ENCODE measurements at places on chromosomes 6 and 20.

- DNase-seq, result no peak
Measured at GRCh38 chr6:156359912-156360311, 417.3 kb upstream of the ARID1B start.

GRCh38 chr20:34925981-34926380 lies 29.6 kb downstream of the GSS start:
- no peak for DNase-seq

GRCh38 chr6:119037941-119038623 lies 40.4 kb downstream of the FAM184A start:
- DNase-seq, result no peak

DNA sequence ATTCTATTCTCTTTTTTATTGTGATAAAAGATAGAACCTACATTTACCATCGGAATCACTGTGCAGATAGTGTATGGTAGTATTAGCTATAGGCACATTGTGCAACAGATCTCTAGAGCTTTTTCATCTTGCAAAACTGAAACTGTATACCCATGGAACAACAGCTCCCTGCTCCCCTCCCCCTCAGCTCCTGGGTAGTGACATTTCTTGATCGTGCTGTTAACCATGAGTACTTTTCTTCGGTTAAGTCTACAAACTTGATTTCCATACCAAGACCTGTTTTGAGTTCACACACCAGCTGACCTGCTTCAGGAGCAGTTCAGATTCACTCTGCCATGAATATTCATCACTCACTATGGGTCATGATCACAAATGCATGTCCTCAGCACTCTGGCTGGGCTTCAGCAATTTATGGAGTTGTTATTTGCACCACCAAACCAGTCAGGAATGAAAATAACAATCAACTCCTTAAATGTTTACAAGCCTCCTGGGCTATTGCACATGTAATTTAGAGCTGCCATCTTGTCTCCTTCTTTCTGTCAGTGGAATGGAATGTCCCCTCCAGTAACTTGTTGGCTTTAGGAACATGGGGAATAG lies 32.8 kb downstream of the PRDM1 start:
- DNase-seq, result no peak

DNA sequence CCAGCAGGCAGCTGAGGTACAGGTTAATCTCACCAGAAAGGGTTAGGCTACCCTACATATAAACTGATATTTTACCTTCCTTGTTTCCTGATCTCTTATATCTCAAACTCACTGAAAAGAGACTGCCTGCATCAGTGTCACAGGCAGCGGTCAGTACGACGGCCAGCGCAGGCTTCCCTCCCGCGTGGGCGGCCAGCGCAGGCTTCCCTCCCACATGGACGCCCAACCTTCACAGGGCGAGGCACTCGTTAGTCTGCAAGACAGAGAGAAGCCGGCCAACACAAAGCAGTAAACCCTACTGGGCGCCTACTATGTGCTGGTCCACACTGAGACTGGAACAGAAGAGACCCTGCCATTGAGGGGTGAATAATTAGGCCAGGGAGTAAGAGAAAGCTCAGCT lies 33.0 kb downstream of the TTI1 start:
- no peak for DNase-seq

DNA sequence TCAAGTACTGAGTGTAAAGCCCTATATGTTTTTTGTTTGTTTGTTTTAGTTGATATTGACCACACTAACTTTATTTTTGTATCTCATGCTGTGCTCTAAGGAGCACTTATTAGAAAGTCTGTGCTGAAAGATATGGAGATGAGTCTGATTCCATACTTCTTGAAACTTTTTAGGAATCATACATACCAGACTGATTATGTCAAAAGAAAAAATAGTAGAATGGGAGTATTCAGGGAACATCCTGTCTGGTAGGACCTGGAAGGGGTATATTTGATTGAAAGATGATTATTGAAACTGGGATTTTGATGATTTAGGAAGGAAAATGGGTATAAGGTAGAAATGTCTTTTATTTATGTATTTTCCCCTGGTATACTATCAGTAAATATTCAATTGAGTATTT lies 111.4 kb downstream of the QKI start:
- DNase-seq, result no peak

- no peak for DNase-seq
Measured at GRCh38 chr20:24962182-24962492, 13.1 kb downstream of the CST7 start.

- DNase-seq, result no peak
Measured at GRCh38 chr6:5107341-5107740, 22.2 kb downstream of the PPP1R3G start.

GRCh38 chr6:18513253-18513798 lies 126.2 kb downstream of the RNF144B start:
- no peak for DNase-seq

- no peak for DNase-seq
Measured at GRCh38 chr6:45927421-45928320, 88.0 kb downstream of the CLIC5 start.

DNA sequence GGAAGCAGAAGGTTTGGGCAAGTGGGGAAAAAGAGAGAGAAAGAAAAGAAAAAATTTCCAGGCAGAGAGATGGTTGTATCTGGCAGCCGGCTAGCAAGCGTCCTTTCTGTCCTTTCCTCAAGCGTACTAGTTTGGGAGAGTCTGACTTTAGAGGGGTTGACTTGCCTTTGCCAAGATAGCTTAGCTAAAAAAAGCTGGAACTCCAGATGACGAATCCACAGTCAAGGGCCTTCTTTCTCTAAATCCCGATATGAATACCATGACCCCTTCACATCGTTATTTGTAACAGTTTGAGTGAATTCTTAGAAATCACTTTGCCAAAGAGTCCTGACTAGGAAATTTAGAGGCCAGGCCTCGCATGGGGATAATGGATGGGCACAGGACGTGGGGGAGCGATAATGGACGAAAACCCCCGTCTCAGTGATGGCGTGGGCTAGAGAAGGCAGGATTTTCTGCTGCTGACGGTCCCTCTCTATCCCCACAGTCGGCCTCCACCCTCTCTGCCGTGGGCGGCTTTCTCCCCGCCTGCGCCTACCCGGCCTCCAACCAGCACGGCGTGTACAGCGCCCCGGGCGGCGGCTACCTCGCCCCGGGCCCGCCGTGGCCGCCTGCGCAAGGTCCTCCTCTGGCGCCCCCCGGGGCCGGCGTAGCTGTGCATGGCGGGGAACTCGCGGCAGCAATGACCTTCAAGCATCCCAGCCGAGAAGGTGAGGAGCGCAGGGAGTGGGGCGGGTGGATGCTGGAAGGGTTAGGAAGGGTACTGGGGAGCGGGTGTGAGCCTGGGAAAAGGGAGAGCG lies 3.5 kb downstream of the PAX1 start:
- no peak for DNase-seq

DNA sequence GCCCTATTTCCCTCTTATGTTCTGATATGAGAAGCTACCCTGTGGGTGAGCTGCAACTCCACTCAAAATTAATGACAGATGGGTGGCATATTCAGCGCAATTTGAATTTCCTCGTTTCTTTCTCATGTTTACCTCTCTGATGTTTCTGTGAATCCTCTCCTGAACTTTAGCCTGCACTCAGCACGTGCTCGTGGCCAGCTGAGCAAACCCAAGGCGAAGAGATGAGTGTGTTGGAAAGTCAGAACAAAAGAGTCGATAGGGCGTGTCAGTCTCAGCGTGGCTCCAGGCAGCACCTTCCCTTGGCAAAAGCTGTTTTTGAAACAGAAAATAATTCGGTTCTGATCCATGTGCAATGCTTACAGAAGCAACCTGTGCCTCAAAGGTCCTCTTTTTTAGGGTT lies 226.1 kb upstream of the GMDS start:
- DNase-seq, result no peak

- DNase-seq, result no peak
Measured at GRCh38 chr6:149061930-149062329, 255.6 kb upstream of the TAB2 start.

DNA sequence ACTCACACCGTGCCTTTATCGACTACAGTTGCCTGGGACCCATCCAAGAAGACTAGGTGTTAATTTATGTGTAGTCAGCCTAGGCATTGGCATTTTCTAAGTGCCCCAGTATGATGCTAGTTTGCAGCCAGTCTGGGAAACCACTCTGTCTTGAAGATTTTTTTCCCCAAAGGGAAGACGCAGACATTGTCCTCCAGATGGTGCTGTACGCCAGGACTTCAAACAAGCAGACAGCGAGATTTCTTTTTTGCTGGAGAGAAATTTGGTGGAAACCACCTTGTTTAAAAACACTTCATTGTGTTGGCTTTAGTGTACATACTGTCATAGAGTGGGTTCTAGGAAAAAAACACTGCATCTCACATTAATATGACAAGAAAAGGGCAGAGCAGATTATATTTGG lies 30.0 kb downstream of the ALDH5A1 start:
- DNase-seq, result peak; percentile 16

- DNase-seq, result no peak
Measured at GRCh38 chr6:145199961-145200360, 535.4 kb downstream of the EPM2A start.

- DNase-seq, result no peak
Measured at GRCh38 chr20:62378215-62378614, 8.7 kb upstream of the RPS21 start.

DNA sequence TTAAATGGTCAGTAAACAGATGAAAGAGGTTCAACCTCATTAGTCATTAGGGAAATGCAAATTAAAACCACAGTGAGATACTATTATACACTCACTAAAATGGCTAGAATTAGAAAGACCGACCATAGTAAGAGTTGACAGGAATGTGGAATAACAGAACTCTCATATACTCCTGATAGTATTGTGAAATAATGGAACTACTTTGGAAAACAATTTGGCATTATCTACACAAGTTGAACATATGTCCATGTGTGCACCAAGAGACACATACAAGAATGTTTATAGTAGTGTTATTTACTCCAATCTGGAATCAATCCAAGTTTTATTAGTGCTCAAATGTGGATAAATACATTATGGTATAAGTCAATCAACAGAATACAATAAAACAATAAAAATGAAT lies 59.6 kb downstream of the AK9 start:
- no peak for DNase-seq

GRCh38 chr20:59461526-59461925 lies 142.8 kb upstream of the PHACTR3 start:
- no peak for DNase-seq

GRCh38 chr6:33815854-33816253 lies 12.1 kb upstream of the MLN start:
- DNase-seq, result peak; percentile 13

DNA sequence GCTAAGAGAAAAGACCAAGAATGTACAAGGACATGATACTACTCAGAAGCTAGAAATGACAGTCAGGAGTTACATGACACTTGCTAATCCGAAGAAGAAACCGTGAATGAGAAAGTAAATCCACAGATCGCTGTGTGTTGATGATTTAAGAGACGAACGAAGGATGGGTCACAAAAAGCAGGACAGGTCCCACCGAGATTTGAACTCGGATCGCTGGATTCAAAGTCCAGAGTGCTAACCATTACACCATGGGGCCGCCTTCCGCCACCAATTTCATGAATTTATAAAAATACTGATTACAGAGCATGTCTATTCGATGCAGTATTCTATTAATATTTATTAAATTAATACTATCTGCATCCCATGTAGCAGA lies 54.0 kb upstream of the BTN3A2 start:
- DNase-seq, result peak; percentile 72

- no peak for DNase-seq
Measured at GRCh38 chr6:45843848-45844521, 171.7 kb downstream of the CLIC5 start.

DNA sequence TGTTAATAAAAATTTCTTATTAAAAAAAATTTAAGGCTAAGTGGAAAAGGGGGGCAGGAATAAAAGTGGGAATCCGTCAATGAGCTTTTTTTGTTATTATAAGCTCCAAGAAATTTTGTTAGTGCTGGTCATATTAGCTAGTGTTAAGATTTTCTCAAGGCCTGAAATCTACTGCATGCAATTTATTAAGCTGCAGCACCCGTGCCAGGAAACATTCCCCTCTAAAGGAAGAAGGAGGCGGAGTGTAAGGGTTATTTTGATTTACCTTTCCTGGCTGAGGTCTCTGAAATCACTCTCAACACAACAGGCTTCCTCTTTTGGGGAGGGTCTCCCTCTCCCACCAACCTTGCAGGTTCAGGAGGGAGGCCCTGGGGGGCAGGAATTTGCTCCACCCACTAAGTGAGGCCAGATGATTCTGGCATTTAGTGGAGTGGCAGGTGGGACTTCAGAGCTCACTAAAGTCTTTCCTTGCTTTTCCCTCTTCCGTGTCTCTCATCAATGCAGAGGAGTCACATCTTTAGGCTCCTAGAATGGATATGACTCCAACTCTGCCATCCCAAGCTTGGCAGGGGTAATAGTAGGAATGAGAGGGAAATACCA lies 168.8 kb downstream of the BCAS1 start:
- no peak for DNase-seq

- no peak for DNase-seq
Measured at GRCh38 chr6:160005861-160006540, 37.1 kb downstream of the IGF2R start.

- no peak for DNase-seq
Measured at GRCh38 chr20:36845288-36845971, 30.5 kb upstream of the TLDC2 start.

DNA sequence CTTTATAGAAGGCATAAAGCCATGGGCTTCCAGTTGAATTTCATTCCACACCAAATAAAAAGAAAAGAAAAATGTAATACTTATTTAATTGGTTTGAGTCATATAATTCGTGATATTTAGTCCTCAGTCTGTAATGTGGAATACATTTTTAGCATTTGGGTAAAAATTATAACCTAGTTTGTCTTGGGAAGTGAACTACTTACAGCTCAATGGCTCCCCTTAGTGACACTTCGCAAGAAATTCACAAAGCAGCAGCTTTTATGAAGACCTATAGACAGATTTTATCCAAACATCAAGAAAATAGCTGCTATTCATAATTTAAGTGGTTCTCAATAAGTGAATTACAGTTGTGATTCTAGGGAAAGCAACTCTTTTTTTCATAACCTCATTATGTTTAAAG lies 72.1 kb downstream of the RSPO3 start:
- no peak for DNase-seq

GRCh38 chr6:118764766-118765165 lies 113.4 kb upstream of the CEP85L start:
- no peak for DNase-seq

DNA sequence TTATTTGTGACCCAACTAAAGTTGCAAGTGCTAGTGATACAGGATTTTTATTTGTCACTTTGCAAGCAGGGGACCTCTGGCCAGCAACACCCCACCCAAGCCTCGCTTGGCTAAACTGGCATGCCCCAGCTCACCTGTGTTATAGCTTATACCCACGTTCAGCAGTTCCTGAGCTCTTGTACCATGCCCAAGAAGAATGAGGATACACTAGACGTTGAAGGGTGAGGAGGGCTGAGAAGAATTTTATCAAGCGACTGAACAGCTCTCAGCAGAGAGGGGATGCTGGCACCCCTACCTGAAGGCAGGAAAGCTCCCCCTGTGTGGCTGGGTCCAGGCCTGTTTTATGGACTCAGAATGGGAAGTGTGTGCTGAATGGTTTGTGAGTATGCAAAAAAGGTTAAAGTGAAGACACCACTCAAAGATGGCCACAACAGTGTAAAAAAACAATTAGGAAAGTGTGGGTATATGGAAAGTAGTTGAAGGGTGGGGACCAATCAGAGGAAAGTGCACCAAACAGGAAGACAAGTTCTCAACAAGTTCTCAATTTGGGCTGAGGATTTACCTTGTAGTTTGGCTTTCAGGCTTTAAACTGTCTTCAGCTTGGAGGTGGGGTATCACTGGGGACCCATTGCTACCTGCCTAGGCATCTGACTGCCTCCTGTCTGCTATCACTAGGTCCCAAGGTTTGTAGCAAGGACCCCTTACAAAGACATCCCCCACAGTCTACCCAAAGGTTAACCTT lies 15.0 kb downstream of the BTN2A1 start:
- peak; percentile 47 for DNase-seq

- DNase-seq, result no peak
Measured at GRCh38 chr6:149929422-149929821, 6.5 kb upstream of the RAET1G start.

- DNase-seq, result no peak
Measured at GRCh38 chr20:2163312-2163711, 61.7 kb downstream of the STK35 start.
